ENCODE measurements at places on chromosomes 13 and 19.
A peak's percentile ranks its signal among the peaks of the same experiment; 100 is the strongest.

- no peak for DNase-seq
Measured at GRCh38 chr19:50719566-50719965, at the start of gene SHANK1. TSS of gene SHANK1 (minus strand) at chr19:50719802. CDS start at chr19:50716919, 2,883 bp downstream.

DNA sequence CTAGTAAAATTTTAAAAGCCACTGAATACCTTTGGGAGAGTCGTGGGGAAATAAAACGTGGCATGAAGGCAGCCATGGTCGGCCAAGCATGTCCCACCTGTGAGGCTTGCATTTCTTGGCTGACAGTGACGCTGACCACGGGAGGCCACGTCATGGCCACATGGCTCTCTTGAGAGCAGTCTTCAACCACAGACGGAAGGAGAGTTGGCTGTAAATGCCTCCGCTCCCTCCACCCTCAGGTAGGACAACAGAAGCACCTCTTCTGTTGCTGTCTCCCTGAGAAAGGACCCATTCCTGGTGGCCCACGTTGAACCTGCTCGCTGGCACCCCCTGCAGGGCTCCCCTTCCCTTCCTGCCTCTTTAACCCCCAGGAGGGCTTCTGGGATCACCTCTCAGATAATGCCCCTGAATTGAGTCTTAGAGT, 10.6 kb upstream of the LRRC25 start:
- no peak for DNase-seq

DNA sequence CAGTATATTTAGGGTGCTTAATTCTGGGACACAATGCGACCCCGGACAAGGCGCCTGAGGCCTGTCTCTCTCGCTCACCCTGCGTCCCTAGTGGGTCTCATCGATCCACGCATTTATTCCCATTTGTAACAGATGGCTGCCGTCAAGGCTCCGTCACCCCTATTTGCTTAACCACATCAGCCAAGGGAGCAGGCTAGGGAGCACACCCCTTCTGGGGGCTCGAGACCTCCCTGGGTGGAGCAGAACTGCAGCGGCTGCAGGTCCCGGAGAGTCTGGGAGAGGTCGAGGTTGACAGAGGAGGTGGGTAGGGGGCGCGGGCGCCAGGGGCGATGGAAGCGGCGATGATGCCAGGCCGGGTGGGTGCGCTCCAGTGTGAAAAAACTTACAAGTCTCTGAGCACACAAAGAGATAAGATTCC, 507 bp downstream of the ALG5 start:
- DNase-seq = peak; percentile 12

- DNase-seq = no peak
Measured at GRCh38 chr13:75788481-75788981, 152.4 kb downstream of the LMO7 start.
